ENCODE measurements at places on chromosomes 11 and 22.

DNA sequence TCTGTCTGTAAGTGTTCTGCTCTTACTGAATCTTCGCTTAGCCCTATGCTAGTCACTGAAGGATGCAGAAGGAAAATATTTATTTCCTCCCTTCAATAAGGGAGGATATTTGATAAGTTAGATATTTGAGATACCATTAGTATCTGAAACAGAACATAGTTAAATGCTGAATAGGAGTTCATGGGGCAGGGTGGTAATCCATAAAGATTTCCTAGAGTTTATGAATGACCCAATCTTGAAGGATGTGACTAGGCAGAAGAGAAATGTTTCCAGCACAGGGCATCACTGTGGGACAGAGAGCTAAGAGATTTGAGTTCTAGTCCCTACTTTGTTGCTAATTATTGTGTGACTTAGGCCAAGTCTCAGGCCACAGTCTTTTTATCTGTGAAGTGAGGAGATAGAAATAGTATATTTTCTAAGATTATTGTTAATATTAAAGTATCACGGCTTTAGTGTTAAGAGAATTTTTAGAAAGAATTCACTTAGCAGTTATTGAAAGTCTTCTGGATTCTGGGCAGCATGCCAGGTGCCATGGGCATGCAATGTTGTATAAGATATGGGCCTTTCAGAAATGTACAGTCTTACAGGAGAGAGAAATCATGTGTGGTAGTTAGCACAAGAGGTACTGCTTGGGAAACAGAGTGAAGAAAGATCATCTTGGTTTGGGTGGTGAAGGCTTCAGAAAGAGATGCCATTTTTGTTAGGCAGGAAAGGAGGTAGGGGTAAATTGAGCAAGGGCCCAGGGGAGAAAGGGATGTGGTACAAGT is 24.0 kb downstream of the SWAP70 start:
- DNase-seq, result no peak

DNA sequence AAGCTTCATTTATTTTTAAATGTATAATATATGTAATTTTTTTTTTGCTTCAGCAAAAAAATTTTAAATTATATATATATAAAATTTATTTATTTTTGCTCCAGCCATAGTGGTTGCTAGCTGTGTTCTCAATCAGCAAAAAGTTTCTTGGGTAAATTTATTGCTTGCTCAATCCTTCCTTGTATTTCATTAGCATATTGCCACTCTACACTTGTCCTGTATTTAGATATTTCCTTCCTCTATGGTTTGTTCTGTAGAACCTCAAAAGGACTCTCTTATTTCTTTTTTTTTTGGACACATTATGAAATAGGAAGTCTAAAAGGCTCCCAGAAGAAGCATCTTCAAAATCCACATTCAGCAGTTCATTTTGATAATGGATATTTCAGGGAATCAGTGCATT is 2.3 kb downstream of the PTPRJ start:
- no peak for DNase-seq

- DNase-seq, result peak; percentile 60
Observed at GRCh38 chr22:33018232-33018864, 39.8 kb downstream of the SYN3 start.

DNA sequence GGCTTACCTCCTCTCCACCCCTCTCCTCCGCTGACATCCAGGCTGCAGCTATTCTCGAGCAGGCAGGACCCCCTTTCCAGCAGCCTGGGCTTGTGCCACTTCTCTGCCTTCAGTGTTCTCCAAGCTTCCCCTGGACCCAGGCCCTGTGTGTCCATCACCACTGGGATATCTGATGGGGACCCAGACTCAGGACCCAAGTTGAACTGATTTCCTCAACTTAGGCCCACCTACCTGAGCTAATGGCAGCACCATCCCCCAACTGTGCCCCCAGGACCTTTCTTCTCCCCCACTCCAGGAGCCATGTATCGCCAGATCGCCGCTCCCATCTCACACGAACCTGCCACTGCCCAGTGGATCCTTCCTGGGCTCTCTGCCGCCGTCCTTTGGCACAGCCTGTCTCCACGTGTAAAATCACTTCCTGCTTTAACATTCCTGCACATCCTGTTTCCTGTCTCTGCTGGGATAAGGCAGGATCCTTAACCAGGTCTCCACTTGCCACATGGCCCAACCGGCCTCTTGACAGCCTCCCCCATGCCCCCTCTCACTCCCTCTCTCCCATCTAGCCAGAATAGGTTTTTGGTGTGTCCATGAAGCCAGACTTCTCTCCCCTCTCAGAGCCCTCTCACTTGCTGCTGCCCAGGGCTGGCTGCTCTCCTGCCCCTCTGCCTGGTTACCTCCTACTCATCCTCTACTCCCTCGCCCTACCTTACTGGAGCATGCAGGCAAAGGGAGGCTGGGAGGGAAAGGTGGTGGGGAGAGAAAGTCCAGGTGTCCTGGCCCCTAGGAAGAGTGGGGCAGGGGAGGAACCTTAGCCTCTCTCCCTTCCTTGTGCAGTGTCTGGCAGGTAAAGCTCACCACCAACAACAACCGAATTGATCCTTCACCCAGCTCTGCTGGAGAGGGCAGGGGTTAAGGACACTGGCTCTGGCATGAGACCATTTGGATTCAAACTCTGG is 9.4 kb downstream of the SPATA19 start:
- DNase-seq, result no peak

GRCh38 chr11:7671347-7672215 is 1.7 kb downstream of the CYB5R2 start:
- DNase-seq, result no peak

DNA sequence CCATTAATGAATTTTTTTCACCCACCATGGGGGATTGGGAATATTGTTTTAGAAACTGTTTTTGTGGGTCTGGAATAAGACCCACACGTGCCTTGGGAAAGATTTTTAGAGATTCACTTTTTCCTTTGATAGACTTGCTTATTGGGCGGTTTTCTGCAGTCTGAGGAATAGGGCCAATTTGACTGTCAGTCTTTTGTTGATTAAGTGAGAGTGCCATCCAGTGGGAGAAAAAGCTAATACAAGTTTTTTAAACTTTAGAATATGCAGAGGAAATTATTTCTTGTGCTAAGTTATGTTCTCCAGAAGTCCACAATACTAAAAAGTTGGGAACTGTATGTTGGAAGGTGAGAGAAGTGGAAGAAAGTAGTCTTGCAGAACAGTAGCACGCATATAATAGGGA is 56.1 kb downstream of the PRMT3 start:
- DNase-seq, result peak; percentile 61

DNA sequence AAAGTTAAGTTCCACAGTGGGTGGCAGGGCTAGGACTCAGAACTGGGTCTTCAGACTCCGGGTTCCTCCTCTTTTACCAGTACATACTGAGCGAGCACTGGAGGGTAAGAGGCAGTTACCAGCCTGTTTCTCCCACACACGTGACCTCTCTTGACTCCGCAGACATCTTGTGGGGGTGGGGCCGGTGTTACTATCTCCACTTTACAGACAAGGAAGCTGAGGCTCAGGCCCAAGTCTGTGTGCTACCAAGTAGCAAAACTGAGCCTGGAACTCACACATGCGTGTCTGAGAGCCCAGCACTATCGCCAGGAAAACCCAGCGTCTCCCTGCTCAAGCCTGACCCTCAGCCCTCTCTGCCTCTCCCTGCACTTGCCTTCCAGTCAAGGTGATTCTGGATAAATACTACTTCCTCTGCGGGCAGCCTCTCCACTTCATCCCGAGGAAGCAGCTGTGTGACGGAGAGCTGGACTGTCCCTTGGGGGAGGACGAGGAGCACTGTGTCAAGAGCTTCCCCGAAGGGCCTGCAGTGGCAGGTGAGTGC is 16.0 kb upstream of the SMIM35 start:
- DNase-seq, result no peak

- no peak for DNase-seq
Observed at GRCh38 chr11:212150-213100, 4.9 kb downstream of the RIC8A start.

DNA sequence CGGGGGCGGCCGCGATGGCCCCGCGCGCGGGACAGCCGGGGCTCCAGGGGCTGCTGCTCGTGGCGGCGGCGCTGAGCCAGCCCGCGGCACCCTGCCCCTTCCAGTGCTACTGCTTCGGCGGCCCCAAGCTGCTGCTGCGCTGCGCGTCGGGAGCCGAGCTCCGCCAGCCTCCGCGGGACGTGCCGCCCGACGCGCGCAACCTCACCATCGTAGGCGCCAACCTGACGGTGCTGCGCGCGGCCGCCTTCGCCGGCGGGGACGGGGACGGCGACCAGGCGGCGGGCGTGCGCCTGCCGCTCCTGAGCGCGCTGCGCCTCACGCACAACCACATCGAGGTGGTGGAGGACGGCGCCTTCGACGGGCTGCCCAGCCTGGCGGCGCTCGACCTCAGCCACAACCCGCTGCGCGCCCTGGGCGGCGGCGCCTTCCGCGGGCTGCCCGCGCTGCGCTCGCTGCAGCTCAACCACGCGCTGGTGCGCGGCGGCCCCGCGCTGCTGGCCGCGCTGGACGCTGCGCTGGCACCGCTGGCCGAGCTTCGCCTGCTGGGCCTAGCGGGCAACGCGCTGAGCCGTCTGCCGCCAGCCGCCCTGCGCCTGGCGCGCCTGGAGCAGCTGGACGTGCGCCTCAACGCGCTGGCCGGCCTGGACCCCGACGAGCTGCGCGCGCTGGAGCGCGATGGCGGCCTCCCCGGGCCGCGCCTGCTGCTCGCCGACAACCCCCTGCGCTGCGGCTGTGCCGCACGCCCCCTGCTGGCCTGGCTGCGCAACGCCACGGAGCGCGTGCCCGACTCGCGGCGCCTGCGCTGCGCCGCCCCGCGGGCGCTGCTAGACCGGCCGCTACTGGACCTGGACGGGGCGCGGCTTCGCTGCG is 697 bp downstream of the TPBGL start:
- peak; percentile 92 for DNase-seq

- DNase-seq, result no peak
Observed at GRCh38 chr11:128390246-128390645, 197.1 kb downstream of the ETS1 start.

DNA sequence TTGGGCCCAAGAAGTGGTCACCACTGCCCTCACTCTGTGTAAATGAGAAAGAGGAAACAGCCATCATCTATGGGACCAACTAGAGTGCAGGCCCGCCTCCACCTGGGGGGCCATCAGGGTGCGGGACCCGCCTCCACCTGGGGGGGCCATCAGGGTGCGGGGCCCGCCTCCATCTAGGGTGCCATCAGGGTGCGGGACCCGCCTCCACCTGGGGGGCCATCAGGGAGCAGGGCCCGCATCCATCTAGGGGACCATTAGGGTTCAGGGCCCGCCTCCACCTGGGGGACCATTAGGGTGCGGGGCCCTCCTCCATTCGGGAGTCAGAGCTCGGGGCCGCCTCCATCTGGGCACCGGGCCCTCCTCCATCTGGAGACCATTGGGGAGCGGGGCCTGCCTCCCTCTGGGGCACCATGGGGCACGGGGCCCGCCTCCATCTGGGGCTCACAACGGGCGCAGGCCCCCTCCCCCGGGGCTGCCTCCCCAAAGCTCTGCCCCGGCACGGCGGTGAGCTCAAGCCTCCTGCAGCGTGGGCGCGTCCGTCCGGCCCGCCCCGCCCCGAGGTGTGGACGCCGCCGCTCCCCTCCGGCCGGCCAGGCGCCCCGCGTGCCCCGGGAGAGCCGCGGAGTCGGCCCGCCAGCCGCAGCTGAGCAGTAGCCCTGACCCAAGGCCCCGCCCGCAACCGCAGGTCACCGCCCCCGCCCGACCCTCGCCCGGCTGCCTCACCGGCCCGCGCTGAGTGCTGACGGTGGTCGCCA is 512 bp downstream of the TOLLIP start:
- DNase-seq, result no peak

DNA sequence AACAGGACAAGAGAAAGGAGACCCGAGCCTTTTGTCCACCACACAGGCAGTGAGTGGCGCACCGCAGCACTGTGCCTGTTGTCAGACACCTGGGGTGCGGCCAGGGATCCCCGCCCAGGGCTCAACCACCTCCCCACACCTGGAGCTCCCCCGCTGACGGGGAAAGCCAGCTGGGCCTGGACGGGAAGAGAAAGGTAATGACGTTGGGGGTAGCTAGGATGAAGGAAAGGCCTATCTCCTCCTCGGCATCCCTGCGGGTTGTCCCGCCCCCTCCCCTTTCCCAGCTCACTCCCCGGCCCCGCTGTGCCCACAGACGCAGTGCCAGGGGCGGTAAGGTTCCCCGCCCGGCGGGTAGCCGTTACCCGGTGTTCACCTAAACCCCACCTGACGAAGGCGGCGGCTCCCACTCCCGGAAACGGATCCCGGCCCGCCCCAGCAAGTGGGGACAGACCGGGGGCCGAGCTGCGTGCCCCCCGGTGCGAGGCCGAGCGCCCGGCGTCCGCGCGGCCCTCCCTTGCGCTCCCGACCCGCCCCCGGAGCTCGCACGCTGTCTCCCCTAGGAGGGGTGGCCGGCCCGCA is 495 bp downstream of the HYOU1 start:
- DNase-seq, result peak; percentile 86

DNA sequence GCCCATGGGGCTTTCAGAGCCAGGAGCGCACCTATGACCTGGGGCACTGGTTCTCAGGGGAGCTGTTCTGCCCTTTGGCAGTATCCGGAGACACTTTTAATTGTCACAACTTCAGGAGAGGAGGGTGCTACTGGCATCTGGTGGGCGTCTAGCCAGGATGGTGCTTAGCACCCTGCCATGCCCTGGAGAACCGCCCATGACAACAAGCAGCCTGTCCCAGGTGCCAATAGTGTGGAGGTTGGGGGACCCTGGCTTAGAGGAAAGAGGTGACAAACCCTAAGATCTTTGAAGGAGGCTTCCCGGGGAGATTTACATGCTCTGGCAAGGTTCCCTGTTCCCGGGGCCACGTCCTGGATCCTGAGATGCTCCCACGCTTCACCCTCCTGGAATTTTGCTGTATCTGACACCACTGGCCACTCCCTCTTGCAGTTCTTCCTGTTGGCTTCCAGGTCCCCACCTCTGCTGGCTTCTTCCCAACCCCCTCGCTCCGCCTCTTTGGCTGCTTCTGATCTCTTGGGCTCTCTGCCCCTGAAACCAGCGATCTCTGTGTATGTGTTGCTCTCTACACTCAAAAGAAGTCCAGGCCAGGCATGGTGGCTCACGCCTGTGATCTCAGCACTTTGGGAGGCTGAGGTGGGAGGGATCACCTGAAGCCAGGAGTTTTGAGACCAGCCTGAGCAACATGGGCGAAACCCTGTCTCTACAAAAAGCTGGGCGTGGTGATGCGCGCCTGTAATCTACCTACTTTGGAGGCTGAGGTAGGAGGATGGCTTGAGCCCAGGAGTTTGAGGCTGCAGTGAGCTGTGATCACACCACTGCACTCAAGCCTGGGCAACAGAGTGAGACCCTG is 31.1 kb downstream of the FADS3 start:
- no peak for DNase-seq

GRCh38 chr11:33941637-33942160 is 49.8 kb upstream of the LMO2 start:
- no peak for DNase-seq

- DNase-seq, result no peak
Observed at GRCh38 chr11:111733016-111733415, 33.2 kb downstream of the PPP2R1B start.

- DNase-seq, result no peak
Observed at GRCh38 chr22:46679706-46680269, 58.3 kb downstream of the CERK start.

DNA sequence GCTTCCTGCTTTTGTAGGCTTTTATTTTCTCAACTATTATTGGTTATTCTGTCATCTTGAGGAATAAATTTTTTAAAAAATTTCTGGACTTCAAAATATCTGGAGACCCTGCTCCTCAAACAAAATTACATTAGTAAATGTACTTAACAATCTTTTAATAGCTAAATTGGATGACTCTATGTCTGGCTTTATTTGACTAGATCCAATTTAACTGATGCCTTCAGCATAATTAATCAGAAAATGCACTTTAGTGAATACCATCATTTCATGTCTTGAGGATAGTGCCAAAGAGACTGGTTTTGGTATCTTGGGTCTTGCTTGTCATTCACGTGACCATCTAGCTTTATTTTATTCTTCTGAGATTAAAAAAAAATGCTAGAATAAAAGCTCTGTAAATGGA is 1301.2 kb downstream of the JRKL start:
- DNase-seq, result no peak

- DNase-seq, result no peak
Observed at GRCh38 chr22:39985383-39986035, 9.2 kb upstream of the FAM83F start.
